Metanephros (tissue), 2 donors: ENCODE measurements at places on chromosomes 5 and 9. TPM values are rescaled to one million over a fixed set of nuclear protein-coding genes. Genes with fewer than 3 reads are reported as not detected.

The TLE1 gene
- 90.2 TPM for total RNA-seq

The ADGRV1 gene
- 14.5 TPM for total RNA-seq

The OBP2B gene
- not detected for total RNA-seq

The SVEP1 gene
- total RNA-seq = 18.5 TPM

The RNF44 gene
- total RNA-seq = 27.0 TPM

The IRGM gene
- total RNA-seq = 0.12 TPM

The WDR31 gene
- 4.4 TPM for total RNA-seq

The GPR151 gene
- not detected for total RNA-seq
